ENCODE measurements at places on chromosomes 11 and 22.
A peak's percentile ranks its signal among the peaks of the same experiment; 100 is the strongest.

- no peak for DNase-seq
Measured at GRCh38 chr22:39900306-39901227, at the start of gene GRAP2. GRAP2 (plus strand) TSS chr22:39901084; CDS start chr22:39947107, 46,023 bp downstream.

DNA sequence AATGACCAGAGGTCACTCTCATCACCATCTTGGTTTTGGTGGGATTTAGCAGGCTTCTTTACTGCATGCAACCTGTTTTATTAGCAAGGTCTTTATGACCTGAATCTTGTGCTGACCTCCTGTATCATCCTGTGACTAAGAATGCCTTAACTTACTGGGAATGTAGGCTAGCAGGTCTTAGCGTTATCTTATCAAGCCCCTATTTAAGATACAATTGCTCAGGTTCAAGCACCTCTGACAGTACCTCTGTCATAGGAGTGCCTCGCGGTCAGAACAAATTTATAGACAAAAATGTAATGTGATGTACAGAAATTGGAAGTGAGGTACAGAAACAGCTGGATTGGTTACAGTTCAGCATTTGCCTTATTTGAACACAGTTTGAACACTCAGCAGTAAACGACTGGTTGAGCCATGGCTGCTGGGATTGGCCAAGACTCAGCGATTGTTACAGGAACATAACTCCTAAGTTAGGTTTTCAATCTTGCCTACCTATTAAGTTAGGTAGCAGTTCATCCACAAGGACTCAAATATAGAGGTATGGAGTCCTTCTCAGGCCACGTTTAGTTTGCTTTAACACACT lies 16.1 kb upstream of the TMEM123 start:
- DNase-seq, result no peak

GRCh38 chr11:2298131-2298794 lies 3.5 kb downstream of the C11orf21 start:
- no peak for DNase-seq

DNA sequence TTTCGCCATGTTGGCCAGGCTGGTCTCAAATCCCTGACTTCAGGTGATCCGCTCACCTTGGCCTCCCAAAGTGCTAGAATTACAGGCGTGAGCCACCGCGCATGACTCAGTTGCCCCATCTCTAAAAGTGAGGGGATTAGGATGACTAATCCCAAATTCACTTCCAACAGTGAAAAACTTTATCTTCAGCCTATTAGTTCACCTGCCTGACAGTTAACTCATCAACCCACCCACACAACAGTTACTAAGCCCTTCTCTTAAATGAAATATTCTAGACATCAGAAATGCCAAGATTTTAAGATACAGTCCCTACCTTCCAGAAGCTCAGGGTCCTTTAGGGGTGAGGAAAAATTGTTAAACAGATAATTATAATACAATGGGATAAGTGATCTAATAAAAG lies 2.0 kb upstream of the ANKRD42 start:
- no peak for DNase-seq

DNA sequence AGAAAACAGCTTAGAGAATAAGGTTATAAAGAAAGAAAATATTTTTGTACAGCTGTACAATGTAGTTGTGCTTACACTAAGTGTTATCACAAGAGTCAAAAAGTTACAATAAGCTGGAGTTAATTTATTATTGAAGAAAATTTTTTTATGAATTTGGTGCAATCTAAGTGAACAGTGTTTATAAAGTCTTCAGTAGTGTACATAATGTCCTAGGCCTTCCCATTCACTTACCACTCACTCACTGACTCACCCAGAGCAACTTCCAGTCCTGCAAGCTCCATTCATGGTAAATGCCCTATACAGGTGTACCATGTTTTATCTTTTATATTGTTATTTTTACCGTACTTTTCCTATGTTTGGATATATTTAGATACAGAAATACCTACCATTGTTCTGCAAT lies 34.7 kb downstream of the GDPD4 start:
- DNase-seq, result no peak

DNA sequence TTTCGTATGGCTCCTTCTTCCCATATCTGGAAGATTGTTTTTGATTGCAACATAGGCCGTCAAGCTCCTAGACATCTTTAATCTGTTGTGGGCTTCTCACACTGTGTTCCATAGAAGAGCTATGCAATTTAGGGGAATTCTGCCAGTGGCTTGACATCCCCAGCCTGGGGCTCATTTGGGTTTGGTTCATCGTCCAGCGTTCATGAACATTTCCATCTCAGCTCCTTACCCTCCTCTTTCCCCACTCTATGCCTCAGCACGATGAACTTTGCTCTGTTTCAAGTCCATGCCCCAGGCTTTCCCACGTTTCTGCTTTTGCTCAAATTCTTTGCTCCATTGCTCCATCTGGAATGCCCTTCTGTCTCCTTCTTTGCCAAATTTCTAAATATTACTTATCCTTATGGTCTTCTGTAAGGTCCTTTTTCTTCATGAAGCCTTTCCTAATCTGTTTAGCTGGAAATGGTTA lies 26.1 kb upstream of the CLMP start:
- DNase-seq, result no peak

DNA sequence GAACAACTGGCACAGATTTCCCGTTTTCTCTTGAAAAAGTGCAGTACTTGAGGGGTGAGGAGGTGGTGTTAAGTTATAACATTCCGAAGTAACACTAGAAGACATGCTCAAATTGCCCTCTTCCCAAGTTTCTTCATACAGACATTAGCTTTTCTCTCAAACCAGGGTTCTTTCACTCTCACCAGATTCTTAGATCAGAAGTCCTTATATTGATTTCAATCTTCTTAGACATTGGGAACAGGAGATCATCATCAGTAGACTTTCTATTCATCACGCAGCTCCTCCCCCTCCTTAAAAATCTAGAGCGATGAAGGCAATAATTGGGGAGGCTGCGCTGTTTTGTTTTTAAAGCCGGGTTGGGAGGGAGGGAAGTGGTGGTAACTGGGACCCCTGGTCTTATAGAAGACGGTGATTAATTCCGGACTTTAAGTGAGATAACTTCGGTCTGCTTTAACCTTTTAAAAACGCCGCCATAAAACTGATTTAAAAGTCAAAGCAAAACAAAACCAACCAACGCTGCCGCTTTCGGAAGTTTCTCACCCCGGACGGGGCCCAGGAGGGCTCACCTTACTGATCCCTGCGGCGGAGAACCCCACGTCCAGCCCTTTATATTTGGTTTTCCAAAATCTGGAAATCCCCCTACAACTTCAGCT lies 665 bp downstream of the USP28 start:
- DNase-seq, result no peak

- DNase-seq, result peak; percentile 63
Measured at GRCh38 chr11:34266090-34266912, 91.5 kb downstream of the ABTB2 start.

GRCh38 chr22:39646398-39647063 lies 76.0 kb downstream of the CACNA1I start:
- no peak for DNase-seq

- DNase-seq, result no peak
Measured at GRCh38 chr11:70505761-70506657, 107.7 kb downstream of the CTTN start.

DNA sequence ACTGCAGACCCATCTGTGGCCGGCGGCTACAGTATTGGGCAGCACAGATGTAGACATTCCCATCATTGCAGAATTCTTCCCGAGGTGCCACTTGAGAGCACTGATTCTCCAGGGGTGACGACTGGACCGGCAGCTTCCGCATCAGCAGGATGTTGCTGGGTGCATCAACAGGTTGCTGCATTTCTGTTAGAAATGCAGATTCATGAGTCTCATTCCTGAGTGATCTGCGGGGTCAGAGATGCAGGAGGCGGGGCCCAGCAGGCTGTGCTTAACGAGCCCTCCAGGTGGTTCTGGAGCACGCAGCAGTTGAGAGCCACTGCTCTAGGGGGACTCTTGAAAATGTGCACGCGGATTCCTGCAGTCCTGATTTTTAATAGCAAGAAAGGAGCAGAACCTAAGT lies 321.8 kb downstream of the TBC1D22A start:
- DNase-seq, result no peak

GRCh38 chr11:20010156-20010850 lies 150.0 kb downstream of the DBX1 start:
- no peak for DNase-seq

DNA sequence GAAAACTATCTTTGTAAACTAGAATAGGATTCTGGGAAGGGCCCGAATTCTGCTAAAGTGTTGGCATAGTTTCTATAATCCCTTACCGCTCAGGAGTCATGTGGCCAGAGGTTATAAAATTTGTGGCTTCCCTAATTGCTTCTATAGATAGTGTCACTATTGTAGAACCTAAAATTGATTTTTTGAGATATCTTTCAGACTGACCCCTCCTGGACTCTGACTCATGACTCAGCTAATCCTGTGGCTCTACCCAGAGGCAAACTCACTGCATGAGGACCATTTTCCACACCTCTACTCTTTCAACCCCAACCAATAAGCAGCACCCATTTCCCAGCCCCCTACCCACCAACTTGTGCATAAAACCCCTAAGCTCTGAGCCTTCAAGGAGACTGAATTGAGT lies 61.8 kb upstream of the PRSS23 start:
- DNase-seq, result no peak

- no peak for DNase-seq
Measured at GRCh38 chr22:49862496-49862776, 8.8 kb downstream of the ZBED4 start.

GRCh38 chr22:29370537-29370936 lies 17.8 kb downstream of the AP1B1 start:
- DNase-seq, result no peak

DNA sequence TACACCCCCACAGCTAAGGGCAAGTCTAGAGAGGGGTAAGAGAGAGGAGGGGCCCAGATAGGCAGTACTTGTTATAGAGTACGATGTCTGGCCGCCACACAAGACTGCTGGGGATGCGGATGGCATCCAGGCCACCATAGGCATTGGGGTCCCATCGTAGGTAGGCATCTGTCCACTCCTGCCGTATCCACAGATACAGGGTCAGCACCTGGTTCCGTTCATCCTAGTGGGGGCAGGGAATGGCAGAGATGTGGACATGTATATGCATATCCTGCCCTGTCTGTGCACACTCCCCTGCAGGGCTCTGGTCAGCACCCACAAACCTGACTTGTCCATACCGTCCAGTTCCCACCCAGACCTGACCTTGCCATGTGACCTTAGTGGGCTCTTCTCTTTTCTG lies 2.1 kb downstream of the CHRNA10 start:
- DNase-seq, result no peak

- no peak for DNase-seq
Measured at GRCh38 chr11:116786326-116786725, 1.5 kb downstream of the ZPR1 start.

DNA sequence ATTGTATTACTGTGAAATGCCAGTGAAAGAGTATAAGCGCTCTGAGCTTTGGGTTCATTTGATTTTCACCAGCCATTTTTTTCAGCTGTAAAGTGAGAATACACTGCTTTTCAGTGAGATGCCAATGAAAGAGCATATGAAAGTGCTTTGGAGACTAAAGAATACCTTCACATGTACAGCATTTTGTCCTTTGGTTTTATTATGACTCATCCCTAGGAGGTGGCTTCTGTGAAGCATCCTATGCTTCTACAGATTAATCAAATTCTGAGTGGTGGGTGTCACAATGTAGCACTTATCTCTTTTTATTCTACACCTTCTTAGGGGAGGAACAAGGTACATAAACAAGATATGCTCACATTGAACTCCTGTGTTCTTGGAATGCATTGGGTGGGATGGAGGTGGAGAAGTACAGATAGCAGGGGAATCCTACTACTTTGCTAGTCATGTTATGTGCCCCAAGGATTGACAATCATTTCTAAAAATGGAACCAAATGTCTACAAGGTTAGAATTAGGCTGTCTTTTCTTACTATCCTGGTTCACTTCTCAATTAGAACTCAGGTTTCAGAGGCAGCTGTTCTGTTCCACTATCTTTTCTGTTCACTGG lies 18.7 kb downstream of the TRIM44 start:
- no peak for DNase-seq

- DNase-seq, result no peak
Measured at GRCh38 chr11:61125310-61125684, 23.0 kb downstream of the CD5 start.

DNA sequence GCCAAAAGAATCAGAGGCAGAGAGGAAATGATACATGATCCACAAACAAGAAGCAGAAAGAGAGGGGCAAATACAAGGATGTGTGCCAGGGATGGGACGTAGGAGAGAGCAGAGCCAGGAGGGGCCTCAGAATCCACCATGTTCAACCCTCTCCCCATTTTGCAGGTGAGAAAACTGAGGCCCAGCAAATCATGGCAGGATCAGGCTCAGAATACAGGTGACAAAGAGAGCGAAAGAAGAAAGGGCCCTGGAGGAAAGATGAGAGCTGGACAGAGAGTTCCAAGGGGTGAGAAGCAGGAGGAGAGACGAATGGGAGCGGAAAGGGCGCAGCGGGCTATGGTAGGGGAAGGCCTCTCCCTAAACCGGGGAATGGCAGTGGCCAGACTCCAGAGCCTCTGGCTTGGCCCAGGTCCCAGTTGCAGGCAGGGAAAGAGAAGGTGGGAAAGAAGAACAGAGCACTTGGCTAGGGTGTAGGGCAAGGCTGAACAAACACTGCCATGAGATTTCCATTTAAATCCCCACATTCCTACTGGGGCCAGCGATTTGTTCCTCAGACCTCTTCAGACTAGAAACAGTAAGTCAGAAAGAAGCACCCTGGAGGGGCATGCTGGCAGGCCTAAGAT lies 44.4 kb upstream of the TSKU start:
- DNase-seq, result no peak

DNA sequence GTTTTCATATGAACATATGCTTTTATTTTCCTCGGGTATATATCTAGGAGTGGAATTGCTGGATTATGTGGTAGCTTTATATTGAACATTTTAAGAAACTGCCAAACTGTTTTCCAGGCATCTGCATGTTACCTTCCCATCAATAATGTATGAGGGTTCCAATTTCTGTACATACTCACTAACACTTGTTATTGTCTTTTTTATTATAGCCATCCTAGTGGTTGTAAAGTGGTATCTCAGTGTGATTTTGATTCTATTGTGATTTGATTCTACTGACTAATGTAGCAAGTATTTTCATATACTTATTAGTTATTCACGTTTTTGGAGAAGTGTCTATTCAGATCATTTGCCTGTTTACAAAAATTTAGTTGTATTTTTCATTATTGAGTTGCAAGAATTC lies 2.0 kb downstream of the ANO5 start:
- no peak for DNase-seq

DNA sequence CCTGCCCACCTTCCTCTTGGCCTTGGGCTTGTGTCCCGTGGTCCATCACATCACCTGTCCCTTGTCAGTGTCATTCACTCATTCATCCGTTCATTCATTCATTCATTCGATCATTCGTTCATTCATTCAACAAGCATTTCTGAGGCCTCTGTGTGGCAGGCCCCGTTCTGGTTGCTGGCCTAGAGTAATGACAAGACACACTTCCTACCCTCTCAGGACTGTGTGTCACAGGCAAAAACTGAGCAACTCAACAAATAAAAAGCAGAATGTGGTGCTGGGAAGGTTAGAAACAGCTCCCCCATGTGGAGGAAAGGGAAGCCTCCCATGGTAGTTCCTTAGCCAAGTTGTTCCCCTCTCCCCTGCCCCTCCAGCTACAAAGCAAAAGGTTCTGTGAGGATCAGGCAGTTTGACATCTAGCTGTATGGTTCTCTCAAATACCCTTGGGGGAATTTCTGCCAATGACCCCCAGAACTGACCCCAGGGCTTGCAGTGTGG lies 1.6 kb upstream of the OMP start:
- DNase-seq, result no peak

Data from retinal pigment epithelial cell (primary cell).